ENCODE measurements at places on chromosomes 1 and 21.

- DNase-seq: peak; percentile 73
Observed at GRCh38 chr1:172356620-172357019, 63.9 kb upstream of the C1orf105 start.

DNA sequence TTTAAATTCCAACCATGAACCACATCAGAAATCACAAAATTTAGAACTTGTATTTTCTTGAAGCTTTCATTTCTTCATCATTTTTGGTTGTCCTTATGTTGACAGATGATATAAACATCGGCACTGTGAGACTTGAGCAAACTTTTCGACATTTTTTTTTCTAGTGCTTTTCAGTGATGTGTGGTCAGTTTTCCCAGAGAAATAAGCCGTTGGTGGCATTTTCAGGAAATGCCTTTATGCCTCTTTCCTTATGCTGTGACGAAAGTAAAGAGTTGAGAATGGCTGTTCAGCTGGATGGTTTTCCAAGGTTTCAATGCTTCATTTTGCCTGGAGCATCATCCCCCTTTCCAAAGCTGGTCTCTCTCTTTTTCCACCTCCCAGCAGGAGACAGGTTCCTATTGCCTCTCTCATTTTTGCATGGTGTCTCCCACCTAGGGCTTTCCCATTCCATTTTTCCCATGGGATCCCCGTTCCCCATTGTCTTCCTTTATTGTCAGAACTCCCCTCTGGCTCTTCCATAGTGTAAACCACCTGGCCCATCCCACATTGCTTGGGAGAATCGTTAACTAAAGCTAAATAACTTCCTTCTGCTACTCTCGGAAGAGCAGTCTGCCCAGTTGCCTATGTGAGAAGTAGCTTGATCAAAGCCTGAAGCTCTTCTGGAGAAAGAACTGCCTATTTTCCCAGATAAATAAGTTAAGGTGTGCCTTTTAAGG lies 61.4 kb upstream of the DYNLT5 start:
- no peak for DNase-seq

GRCh38 chr1:29547300-29547699 lies 311.0 kb downstream of the PTPRU start:
- DNase-seq: no peak

DNA sequence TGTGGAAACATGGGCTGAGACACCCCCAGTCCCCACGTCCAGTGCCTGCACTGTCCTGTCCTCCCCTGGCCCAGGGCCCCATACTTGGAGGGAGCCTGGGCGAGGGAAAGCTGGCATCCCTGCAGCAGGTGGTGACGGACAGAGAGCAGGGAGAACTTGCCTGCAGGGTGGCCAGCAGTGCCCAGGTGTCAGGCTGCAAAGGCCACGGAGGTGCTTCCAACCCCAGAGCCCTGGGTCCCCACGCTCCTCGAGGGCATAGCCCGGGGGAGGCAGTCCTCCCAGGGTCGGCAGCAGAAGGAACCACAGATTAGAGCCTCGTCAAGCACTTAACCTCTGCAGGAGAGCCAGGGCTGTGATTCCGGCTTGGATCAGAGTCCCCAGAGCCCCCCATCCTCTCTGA lies 77.5 kb downstream of the ARHGEF16 start:
- DNase-seq: no peak

- DNase-seq: no peak
Observed at GRCh38 chr1:69305621-69306020, 262.1 kb upstream of the LRRC7 start.

GRCh38 chr1:58629031-58629462 lies 52.0 kb upstream of the TACSTD2 start:
- no peak for DNase-seq

DNA sequence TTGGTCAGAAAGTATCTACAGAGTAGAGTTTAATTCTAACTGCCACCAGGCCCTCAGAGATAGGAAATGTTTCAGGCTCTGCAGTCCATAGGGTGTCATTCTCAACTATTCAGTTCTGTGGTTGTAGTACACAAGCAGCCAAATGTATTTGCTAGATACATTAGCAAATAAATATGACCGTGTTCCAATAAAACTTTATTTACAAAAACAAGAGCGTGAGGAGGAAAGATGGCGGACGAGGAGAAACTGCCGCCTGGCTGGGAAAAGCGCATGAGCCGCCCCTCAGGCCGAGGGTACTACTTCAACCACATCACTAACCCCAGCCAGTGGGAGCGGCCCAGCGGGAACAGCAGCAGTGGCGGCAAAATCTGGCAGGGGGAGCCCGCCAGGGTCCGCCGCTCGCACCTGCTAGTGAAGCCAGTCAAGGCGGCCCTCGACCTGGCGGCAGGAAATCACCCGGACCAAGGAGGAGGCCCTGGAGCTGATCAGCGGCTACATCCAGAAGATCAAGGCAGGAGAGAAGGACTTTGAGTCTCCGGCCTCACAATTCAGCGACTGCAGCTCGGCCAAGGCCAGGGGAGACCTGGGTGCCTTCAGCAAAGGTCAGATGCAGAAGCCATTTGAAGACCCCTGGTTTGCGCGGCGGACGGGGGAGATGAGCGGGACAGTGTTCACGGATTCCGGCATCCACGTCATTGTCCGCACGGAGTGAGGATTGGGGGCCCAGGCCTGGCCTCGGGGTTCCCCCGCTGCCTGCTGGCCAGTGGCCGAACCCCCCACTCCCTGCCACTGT lies 286.1 kb downstream of the LRRC40 start:
- no peak for DNase-seq

DNA sequence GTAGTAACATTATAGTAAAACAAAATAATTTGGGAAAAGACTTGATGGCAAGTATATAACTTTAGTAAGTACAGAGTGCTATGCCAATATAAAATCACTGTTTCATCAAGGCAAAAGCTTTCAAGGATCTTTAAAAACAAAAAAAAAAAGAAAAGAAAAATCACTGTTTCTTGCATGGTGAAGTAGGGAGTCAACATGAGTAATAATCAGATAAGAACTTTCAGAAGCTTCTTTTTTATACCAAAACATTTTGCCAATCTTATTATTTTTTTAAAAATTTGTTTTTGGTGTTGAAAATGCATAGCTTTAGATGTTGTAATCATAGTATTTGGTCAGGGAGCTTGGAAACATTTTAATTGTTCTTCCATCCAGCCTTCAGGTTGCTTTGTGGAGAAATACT lies 37.2 kb downstream of the CAMSAP2 start:
- DNase-seq: no peak

GRCh38 chr1:44032170-44032790 lies 1.0 kb upstream of the SLC6A9 start:
- DNase-seq: peak; percentile 59

DNA sequence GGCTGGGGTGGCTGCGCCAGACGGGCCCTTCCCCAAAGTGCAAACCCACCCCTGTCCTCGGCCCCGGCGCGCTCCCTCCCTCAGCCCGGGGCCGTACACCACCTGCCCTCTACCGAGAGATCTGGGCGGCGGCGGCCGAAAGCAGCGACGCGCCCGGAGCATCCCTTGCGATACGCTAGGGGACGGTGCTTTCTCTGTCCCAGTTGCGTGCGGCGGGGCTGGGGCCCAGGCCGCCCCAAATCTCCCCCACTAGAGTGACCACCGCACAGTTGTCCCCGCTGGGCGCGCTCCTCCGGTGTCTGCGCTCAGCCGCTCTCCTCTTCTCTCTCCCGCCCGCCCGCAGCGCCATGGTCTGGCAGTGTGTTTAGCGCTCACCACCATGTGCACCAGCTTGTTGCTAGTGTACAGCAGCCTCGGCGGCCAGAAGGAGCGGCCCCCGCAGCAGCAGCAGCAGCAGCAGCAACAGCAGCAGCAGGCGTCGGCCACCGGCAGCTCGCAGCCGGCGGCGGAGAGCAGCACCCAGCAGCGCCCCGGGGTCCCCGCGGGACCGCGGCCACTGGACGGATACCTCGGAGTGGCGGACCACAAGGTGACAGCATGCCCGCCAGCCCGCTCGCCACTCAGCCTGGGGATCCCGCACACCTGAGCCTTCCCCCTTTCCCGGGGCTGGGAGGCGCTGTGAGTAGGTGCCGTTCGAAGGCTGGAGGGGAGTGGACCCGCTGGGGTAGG lies 1.0 kb downstream of the ST6GALNAC5 start:
- no peak for DNase-seq

DNA sequence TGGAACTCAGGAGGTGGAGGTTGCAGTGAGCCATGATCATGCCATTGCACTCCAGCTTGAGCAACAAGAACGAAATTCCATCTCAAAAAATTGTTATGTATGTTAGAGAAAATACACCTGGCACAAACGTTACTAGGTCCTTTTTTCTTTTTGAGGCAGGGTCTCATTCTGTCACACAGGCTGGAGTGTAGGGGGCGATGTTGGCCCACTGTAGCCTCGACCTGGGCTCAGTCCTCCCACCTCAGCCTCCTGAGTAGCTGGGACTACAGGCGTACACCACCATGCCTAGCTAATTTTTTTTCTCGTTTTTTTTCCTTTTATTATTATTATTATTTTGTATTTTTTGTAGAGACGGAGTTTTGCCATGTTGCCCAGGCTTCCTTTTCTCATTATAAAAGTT lies 4.4 kb downstream of the HAX1 start:
- no peak for DNase-seq

All from colonic mucosa (tissue), 4 donors.